ENCODE measurements at places on chromosomes 1 and 21. TPM values are rescaled to one million over a fixed set of nuclear protein-coding genes. Genes with fewer than 3 reads are reported as not detected.

The AMIGO1 gene
- total RNA-seq = 3.0 TPM

The SPRR2B gene
- not detected for total RNA-seq

The BTBD19 gene
- 11.7 TPM for total RNA-seq

The SIM2 gene
- total RNA-seq = 0.23 TPM

The OR6K3 gene
- not detected for total RNA-seq

The RUNX3 gene
- total RNA-seq = 14.0 TPM

The TMEM82 gene
- not detected for total RNA-seq

The RHBG gene
- total RNA-seq = not detected

The IFNLR1 gene
- 2.2 TPM for total RNA-seq

The VHLL gene
- total RNA-seq = 0.19 TPM

The FAM72D gene
- 11.4 TPM for total RNA-seq

The CDC7 gene
- 4.3 TPM for total RNA-seq

The MIXL1 gene
- not detected for total RNA-seq

The KRTAP13-2 gene
- not detected for total RNA-seq
